H54 (cell line): ENCODE measurements at places on chromosomes 16 and 17.

DNA sequence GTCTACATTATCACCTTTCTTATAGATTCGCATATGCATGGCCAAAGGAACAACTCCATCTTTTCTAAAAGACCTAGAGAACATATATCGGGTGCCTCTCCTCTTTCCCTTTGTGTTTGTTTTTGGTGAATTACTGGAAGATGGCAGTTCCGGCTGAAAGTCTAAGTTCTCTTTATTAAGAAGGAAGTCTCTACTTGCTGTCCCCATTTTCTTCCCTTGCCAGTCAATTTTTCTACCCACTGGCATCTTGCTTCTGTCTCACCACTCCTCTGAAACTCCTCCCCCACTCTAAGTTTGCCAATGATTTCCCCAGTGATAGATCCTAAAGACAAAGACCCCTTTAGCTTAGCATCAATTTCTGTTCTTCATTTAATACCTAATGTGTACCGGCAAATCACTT lies 93.9 kb upstream of the CORO6 start:
- DNase-seq, result no peak

DNA sequence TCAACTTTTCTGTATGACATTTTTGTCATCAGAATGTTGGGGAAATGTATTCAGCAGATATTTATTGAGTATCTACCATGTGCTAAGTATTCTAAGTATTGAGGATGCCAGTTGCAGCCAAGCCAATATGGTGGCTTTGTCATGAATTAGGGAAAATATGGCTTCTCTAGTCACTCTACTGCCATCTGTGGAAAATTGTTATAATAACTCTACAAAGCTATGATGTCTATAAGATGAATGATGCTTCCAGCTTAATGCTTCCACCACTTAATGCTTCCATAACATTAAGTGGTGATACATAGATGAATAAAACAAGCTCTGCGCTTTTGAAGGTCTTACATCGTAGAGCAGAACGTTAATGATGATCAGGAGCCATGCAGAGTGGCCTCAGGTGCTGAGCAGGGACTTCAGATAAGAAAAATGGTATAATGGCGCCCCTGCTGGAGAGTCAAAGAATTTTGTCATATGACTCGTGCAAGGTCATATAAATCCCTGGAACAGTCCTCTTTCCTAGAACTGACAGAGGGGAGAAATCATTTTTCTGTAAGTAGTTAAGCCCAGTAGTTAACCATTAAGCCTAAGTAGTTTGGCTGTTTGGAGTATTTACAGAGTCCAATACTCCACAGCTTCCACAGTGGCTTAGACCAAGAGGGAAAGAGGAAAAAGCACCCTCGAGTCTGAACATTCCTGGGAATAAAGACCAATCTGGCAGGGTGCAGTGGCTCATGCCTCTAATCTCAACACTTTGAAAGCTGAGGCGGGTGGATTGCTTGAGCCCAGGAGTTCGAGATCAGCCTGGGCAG lies 2.7 kb upstream of the TMIGD1 start:
- DNase-seq, result no peak

GRCh38 chr17:66441101-66441661 lies 138.8 kb downstream of the PRKCA start:
- no peak for DNase-seq

GRCh38 chr17:79339321-79339720 lies 264.7 kb downstream of the ENGASE start:
- no peak for DNase-seq

- peak; percentile 49 for DNase-seq
Measured at GRCh38 chr16:57999366-57999970, 1.0 kb downstream of the ZNF319 start.

DNA sequence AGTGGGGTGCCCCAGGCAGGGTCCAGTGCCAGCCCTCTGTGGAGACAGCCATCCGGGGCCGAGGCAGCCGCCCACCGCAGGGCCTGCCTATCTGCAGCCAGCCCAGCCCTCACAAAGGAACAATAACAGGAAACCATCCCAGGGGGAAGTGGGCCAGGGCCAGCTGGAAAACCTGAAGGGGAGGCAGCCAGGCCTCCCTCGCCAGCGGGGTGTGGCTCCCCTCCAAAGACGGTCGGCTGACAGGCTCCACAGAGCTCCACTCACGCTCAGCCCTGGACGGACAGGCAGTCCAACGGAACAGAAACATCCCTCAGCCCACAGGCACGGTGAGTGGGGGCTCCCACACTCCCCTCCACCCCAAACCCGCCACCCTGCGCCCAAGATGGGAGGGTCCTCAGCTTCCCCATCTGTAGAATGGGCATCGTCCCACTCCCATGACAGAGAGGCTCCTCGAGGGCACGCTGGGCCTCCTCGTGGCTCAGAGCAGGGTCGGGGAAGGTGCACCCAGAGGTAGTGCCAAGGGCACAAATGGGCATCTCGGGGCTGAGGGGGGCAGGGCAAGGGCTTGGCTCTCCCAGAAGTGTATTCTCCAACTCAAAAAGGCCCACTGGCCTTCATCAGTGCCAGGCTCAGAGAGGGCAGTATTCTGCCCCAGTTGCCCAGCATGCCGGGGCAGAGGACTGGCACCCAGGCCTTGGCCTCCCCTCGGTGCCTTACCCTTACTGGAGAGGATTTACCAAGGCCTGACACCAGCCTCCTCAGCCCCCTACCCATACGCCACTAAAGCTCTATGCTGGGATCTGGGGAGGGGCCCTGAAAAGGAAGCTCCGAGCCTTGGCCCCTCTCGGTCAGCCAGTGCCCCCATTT lies at the start of gene CDH5:
Gene CDH5 (plus strand): TSS at position 259 of the 867 bp plus-strand sequence. CDS start 12,647 bp downstream, outside the sequence.
- no peak for DNase-seq

DNA sequence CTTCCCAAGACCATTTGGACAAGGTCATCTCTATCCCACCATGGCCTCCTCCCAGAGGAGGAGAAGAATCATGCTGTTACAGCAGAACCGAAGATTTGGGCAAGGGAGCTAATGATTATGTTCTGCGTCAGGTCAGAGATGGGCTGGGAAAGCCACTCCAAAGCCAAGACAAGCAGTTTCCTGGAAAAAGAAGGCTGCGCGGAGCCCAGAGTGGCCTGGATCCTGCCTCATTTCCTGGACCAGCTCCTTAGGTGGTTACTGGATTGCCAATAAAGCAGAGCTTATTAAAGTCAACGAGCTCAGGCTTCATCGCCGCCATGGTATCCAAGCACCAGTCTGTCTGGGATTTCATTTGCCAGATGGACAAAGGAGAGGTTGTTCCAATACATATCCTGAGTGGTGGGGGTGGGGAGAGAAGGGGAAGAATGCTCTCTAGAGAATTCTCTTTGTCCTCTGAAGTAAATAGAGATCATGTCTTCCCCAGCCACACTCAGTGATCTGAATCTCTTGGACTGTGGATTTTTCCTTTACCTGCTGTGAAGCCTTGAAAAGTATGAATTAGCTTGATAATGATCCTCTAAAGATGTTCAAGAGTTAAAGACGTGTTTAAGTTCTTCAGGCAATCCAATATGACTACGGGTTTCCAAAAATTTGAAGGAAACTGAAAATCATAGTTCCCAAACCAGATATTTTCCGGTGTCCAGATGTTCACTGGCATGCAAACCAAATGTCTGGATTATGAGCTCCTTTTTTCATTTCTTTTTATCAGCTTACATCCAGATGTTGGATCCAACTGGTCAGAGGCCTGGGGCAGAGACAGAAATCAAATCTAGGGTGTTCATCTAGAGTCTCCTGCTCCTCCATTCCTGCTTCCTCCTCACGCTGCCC lies 17.7 kb downstream of the PRAC1 start:
- DNase-seq, result no peak

GRCh38 chr16:27204312-27204915 lies 1.1 kb downstream of the KDM8 start:
- no peak for DNase-seq

- DNase-seq, result no peak
Measured at GRCh38 chr17:49715717-49716279, 8.0 kb upstream of the SLC35B1 start.

- peak; percentile 91 for DNase-seq
Measured at GRCh38 chr17:44970136-44970741, 2.1 kb upstream of the C1QL1 start.

- peak; percentile 74 for DNase-seq
Measured at GRCh38 chr17:40168262-40168832, 8.9 kb upstream of the RAPGEFL1 start.

DNA sequence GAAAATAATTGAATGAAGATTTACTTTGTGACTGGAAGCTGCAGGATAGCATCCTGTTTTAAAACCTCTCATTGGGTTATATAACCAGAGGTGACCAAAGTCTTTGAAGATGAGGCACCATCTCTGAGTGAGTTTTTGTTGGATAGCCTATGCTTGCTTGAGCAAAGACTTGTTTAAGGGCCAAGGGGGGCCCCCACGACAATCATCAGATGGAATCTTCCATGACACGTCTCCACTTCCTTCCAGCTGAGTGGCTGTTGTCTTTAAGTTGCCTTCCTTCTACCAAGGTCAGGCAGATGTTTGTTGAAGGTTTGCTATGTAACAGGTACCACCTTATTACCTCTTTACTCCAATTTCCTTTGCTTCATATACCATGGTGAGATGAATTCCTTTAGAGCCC lies 188.8 kb downstream of the PRKCA start:
- DNase-seq, result no peak

- DNase-seq, result no peak
Measured at GRCh38 chr16:88525663-88525990, 44.6 kb upstream of the ZC3H18 start.

GRCh38 chr17:4902540-4902939 lies 358 bp downstream of the CHRNE start:
- no peak for DNase-seq

DNA sequence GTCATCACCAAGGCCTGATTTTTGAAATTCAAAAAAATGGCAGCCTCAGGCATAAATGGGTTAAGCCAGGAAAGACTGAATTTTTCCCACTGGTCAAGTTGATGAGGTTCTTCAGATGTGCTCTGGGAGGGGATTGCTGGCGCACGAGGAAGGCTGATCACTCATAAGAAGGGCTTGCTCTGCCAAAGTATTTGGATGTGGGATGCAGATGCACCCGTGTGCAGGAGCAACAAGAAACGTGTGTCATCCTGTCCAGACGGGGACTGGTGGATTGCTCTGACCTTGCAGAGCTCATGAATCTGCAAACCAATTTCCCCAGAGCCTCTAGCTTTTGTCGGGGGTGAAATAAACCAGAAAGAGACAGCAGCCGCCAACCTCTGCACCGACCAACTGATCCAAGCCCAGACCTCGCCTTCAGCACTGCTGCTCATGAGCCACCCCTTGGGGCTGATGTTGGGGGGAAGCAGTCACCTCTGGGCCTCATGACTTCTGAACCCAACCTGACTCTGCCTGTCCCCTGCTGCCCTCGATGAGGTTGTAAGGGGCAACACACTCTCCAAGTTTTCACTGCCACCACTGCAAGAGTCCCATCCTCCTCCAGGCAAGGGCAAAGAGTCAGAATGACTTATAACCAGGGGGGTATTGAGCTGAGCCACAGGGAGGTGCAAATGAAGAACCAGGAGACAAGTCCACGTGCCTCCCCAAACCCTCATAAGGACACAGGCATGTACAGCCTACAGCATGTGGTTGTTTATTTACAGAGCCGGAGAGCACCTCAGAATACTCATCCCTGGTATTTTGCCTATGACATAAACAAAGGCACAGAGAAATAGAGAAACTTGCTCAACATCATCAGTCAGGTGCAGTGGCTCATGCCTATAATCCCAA lies 452.0 kb downstream of the SOX9 start:
- DNase-seq, result no peak

GRCh38 chr16:28182801-28183200 lies 29.0 kb downstream of the XPO6 start:
- no peak for DNase-seq

DNA sequence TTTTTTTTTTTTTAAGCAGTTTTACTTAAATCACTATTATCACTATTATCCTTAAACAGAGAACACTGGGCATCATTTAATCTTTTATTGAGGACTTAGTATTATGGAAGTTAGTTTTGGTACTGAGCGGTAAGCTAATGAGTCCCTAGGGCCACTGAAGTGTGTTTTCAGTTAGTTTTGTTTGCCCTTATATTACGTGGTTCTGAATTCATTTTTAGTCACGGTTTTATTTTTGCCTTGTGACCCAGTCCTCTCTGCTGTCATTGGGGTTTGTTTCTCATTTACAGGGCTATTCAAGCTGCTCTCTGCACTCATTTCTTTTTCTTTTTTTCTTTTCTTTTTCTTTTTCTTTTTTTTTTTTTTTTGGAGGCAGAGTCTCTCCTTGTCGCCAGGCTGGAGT lies 17.3 kb downstream of the RABEP1 start:
- no peak for DNase-seq

GRCh38 chr16:11613381-11614303 lies 26.9 kb upstream of the LITAF start:
- no peak for DNase-seq

GRCh38 chr17:78376161-78376560 lies 2.3 kb upstream of the PGS1 start:
- no peak for DNase-seq

GRCh38 chr16:5668553-5668952 lies 571.0 kb upstream of the EEF2KMT start:
- no peak for DNase-seq

- no peak for DNase-seq
Measured at GRCh38 chr16:66175058-66175457, 191.4 kb upstream of the CDH5 start.

- no peak for DNase-seq
Measured at GRCh38 chr16:65657071-65657494, 535.2 kb upstream of the CDH11 start.

GRCh38 chr17:64491994-64492393 lies 4.9 kb downstream of the POLG2 start:
- no peak for DNase-seq

- DNase-seq, result no peak
Measured at GRCh38 chr17:27199948-27200347, 94.0 kb upstream of the WSB1 start.

DNA sequence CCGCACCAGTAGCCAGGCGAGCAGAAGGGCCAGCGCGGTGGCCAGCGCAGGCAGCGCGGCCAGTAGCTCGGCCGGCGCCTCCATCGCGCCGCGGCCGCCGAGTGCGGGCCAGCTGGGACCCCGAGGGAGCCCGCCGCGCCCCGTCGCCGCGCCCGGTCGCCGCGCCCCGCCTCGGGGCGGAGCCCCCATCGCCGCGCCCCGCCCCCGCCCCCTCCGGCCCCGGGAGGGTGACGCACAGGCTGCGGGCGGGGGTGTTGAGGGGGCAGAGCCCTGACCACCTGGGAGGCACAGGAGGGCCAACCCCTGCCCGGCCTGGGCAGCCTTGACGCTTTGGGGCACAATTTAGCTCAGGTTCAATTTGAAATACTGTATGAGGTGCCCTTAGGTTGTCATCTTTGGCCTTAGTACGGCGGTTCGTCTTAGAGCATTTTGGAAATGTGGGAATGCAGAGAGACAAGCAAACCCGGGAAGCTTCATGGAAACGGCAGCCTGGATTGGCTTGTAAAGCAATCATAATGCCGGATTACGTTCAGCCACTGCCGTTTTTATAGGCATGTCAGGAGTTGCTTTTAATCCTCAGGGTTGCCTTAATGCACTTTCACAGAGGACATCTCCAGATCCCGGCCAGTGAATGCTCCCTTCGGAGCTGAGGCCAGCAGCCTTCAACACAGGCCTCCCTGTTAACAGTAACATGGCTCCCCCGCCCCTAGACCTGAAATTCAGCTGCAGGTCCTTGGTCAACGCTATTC lies at the start of gene MXRA7:
Gene MXRA7 (minus strand): TSS at position 103 of the 749 bp plus-strand sequence. CDS start 19 bp downstream, at position 84.
- DNase-seq, result peak; percentile 86

DNA sequence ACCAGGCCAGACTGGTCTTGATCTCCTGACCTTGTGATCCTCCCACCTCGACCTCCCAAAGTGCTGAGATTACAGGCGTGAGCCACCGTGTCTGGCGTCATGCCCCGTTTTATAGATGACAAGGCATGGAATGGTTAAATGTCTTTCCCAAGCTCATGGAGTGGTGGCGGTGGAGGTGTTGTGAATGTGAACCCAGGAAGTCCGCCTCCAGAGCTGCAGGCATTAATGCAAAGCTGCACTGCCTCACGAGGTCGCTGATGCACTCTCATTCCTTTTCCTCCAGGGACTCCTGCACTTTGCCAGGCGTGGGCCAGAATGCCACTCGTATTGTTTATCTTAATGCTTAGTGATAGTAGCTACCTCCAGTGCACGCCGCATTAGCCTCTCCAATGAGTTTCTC lies 149.6 kb downstream of the WWOX start:
- DNase-seq, result no peak
